ENCODE measurements at places on chromosomes 16 and 17. TPM values are rescaled to one million over a fixed set of nuclear protein-coding genes. Genes with fewer than 3 reads are reported as not detected.

RRAD gene
- total RNA-seq, result 0.66 TPM

CHST4 gene
- not detected for total RNA-seq

OR4D1 gene
- total RNA-seq, result not detected

CHST5 gene
- 0.87 TPM for total RNA-seq

ZNF469 gene
- total RNA-seq, result 3.7 TPM

FOXJ1 gene
- total RNA-seq, result not detected

ZSCAN10 gene
- total RNA-seq, result 0.38 TPM

DPEP3 gene
- total RNA-seq, result not detected

KREMEN2 gene
- 1.5 TPM for total RNA-seq

DHRS7C gene
- not detected for total RNA-seq

GRCh38 chr16:8729779-8730334 lies 55.4 kb downstream of the ABAT start:
- DNase-seq, result no peak

DNA sequence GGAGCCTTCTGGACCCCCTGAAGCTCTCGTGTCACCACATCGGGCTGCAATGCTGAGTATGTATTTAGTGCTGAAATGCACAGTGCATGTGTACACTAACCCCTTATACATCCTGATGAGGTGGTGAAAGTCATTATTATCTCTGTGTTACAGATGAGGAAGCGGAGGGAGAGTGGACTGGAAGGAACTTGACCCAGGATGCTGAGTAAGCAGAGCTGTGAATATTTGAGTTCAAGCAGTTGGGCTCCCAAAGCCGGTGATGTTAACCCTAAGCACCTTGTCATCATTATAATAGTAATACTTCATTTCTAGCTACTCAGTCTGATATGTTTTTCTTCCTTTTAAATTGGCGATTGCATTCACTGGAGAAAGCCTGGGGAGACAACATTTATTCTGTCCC lies 25.9 kb upstream of the NKD1 start:
- DNase-seq, result no peak

GRCh38 chr16:15450624-15451023 lies 16.2 kb downstream of the BMERB1 start:
- DNase-seq, result no peak

GRCh38 chr16:48444574-48444973 lies 59.4 kb upstream of the SIAH1 start:
- DNase-seq, result peak; percentile 66

DNA sequence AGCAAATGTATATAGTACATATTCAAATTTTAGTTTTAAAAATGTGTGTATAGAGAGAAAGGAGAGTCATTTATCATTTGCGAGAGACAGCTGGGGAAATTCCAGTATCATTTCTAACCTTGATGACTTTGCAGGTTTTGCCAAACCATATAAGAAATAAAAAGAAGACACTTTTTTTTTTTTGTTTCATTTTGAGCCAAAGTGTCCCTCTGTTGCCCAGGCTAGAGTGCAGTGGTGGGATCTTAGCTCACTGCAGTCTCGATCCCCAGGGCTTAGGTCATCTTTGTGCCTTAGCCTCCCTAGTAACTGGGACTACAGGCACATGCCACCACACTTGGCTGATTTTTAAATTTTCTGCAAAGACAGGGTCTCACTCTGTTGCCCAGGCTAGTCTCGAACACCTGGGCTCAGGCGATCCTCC lies 38.4 kb upstream of the VWA3A start:
- no peak for DNase-seq

DNA sequence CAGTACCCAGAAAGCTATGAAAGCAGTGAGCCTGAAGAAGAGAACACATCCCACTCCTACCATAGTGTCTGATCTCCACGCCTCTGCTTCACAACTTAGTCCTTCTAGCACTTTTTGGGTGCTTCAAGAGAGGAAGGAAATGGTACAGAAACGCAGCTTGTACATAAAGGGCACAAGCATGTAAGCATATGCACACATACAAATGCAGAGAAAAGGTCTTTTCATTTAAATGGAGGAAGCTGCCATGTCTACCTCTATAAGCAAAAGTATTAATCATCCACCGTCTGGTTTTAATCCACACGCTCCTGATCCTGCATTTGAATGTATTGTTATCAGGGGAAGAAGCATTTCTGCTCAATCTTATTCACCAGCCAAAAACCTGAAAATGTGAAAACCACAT lies 100.7 kb downstream of the HIC1 start:
- no peak for DNase-seq

- peak; percentile 79 for DNase-seq
Measured at GRCh38 chr16:89720813-89721545, at the start of the genes VPS9D1 and ZNF276. Gene VPS9D1 (minus strand): TSS chr16:89720898. CDS start chr16:89720861, 37 bp downstream. Gene ZNF276 (plus strand): TSS chr16:89721537. CDS start chr16:89721641, 104 bp downstream.

- no peak for DNase-seq
Measured at GRCh38 chr17:35390663-35391062, 17.2 kb upstream of the SLFN11 start.

GRCh38 chr16:73066331-73066926 lies 18.5 kb upstream of the ZFHX3 start:
- DNase-seq, result no peak

DNA sequence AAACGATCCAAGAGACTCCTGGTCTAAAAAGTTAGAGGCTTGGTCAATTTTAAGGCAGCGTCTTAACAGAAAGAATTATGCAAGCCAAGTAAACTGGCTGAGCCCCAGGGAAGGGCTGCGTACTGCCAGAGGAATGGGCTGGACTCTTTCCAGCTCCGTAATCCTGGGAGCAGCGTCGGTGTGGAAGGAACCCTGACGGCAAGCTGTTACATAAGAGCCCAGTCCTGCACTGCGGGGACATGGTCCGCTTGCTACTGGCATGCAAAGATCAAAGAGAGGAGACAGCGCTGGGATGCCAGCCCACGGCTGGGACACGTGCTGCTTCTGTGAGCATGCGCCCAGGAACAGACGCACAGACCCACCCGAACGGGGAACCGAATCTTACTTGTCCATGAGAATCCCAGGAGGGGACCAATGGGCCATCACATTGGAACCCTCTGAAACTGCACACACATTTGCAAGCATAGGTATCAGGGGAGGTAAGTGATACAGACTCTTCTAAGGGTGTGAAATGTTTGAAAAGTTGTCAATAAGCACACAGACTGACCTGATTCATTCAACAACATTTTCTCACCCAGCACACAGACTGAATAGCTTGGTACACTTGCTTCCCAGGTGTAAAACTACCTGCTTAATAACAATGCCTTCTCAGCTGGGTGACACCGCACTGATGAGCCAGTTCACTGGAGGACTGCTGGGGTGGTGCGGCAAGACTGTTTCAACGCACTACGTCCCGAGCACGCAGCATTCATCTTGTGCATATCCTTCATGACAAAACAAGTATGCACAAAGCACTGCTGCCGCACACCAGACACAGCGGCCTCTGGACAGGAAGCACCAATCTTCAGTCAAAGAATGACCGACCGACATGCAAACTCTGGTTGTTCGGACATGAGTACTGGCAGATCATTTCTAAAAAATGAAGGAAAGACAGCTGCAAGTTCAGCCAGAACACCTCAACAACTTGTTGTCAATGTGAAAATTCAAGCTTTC lies 94.9 kb downstream of the ANKRD11 start:
- peak; percentile 66 for DNase-seq

GRCh38 chr17:34413443-34414119 lies 50.5 kb upstream of the CCL1 start:
- DNase-seq, result no peak

DNA sequence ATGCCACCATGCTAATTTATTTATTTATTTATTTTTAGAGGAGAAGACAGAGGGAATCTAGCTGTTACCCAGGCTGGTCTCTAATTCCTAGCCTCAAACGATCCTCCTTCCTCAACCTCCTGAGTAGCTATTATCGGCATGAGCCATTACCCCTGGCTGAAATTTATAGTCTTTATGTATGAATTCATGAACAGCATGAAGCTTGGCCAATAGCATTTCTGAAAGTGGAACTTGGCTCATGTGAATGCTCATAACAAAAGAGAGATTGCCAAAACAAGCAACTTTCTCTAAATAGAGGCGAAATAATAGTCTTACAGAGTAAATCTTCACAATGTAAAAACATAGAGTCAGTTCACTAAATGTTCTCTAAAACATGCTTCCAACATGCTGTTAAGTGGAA lies 30.1 kb upstream of the SMURF2 start:
- no peak for DNase-seq

GRCh38 chr17:57584050-57584551 lies 161.0 kb downstream of the CCDC182 start:
- no peak for DNase-seq

DNA sequence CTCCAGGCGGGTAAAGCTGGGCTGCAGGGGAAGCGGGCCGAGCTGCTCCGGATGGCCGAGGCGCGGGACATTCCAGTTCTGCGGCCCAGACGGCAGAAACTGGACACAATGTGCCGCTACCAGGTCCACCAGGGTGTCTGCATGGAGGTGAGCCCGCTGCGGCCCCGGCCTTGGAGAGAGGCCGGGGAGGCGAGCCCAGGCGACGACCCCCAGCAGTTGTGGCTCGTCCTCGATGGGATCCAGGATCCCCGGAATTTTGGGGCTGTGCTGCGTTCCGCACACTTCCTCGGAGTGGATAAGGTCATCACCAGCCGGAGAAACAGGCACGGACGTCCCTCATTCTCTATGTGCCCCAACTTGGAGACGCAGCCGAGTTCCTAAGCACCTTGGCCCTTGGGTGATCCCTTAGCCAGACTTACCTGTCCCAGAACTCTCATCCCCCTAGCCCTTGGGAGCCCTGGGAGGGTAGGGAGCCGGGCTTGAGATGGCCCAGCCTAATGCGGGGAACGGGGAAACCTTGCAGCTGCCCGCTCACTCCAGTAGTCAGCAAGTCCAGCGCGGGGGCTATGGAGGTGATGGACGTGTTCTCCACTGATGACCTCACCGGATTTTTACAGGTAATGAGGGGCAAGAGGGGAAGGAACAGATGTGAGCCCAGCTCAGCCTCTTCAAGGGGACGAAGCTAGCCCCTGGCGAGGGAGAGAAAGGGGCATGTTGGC lies 806 bp downstream of the MRM1 start:
- DNase-seq, result no peak

DNA sequence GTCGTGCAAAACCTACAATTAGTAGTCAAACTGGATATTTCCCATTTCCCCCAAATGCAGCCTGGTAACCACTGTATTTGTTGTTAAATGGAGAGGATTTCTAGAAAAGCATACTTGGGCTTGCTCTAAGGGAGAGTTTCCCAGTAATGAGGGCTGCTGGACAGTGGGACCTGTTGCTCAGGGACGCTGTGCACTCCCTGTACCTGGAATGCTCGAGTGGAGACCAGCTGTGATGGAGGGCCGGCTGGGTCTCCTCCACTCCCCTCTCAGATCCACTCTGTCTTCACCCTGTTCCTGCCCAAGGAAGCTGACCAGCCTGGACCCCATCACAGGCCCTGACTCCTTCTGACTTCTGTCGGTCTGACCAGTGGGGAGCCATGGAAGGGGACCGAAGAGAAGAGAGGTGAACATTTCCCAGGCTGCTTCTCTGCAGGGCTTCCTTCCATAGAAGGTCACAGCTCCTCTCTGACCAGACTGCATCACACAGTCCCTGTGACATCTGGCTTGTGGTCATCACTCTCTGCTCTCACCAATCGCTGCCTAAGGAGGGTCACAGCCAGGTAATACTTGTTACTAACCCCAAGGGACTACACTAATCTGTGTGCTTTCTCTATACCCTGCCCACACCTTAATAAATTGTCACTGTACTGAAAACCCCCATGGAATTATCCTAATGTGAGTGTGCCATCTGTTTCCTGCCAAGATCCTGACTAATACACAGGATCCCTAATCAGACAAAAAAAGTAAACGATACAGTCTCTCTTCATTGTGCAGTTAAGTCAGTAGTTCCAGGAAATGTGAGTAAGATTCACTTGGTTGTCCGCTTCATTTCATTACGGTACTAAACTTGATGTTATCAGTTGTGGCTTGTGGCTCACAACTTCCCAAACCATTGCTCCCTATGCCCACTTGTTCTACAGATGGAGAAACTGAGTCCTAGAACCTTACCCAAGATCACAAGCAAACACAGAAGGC lies 102.4 kb downstream of the CCT6B start:
- no peak for DNase-seq

GRCh38 chr17:57247261-57247660 lies 9.1 kb upstream of the MSI2 start:
- no peak for DNase-seq

DNA sequence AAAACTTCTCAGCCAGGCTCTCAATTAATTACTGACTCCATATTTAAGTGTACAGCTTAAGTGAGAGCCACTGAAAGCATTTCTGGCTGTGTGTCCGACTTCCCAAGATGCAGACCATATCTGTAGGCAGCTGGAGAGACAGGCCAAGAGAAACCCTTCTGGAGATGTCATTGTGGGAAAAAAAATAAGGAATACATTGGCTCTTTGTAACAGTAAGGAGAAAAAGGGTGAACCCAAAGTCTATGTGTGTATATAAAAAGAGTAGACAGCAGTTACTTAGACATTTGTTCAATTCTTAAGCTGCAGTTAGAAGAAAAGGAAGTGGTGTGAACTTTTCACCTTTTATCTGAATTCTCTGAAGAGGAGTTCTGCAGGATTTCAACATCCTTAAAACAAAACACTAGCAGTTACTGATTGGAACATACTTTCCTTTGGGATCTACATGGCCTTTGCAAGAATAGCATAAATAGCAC lies 21.7 kb downstream of the FAM117A start:
- no peak for DNase-seq

GRCh38 chr16:50373780-50374179 lies 5.0 kb upstream of the BRD7 start:
- no peak for DNase-seq

DNA sequence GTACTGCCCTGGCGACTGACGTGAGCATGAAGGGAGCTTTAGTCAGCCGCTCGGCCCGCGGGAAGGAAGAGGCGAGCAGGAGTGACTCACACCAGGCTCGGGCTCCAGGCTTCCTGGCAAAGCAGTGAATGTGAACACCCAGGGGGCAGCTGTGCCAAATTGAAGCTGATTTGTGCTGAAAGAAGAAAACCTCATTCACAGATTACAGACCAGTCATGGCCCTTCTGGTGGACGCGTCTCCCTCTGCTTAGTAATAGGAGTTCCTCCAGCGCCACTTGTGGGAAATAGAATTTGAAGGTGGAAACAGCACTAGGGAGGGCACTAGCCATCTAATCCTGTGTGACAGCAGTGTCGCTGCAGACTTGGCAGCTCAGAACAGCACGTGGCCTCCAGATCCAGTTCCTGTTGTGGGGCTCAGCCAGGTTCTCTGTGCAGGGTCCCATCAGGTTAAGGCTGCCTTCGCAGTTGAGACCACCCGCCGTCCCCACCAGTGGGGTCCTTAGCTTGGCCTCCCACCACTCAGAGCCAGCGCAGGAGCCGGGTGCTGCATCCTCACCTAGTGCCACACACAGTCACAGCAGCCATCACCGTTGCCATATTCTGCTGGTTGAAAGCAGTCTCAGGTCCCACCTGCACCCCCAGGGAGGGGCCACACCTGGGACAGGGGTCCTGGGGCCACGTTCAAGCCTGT lies 164.5 kb upstream of the CHMP6 start:
- peak; percentile 45 for DNase-seq

DNA sequence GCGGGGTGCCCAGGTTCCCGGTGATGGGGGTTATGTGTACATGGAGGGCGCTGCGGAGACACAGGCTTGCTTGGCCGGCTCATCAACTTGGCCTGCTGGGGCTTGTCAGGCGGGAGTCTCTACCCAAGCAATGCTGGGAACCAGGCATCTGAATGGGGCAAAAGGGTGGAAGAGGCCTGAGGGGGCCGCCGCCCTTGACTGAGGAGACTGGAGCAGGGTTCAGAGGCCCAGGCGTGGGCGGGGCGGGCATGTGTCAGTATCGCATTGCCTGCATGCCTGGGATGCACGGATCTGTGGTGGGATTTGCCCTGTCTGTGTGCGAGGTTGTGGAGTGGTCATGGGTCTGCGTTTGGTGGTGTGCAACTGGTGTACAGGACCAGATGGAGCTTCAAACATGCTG lies 21.1 kb downstream of the ARHGAP23 start:
- no peak for DNase-seq

GRCh38 chr17:66702106-66702936 lies 132.6 kb upstream of the CACNG5 start:
- DNase-seq, result peak; percentile 70

All from NCI-H460 (cell line).